Ovary (tissue), 10 donors: ENCODE measurements at places on chromosomes 12 and 14. TPM values are rescaled to one million over a fixed set of nuclear protein-coding genes. Genes with fewer than 3 reads are reported as not detected.

GRCh38 chr14:91399868-91400640 is 17.6 kb downstream of the CCDC88C start:
- H3K4me1 ChIP-seq = peaks cover 4% of the 10 kb centered on the region
- no peak overlapping the region for H3K4me3 ChIP-seq
- DNase-seq = no peak
- no peaks in the 10 kb centered on the region for H3K36me3 ChIP-seq
- no peaks in the 10 kb centered on the region for H3K27me3 ChIP-seq

DNA sequence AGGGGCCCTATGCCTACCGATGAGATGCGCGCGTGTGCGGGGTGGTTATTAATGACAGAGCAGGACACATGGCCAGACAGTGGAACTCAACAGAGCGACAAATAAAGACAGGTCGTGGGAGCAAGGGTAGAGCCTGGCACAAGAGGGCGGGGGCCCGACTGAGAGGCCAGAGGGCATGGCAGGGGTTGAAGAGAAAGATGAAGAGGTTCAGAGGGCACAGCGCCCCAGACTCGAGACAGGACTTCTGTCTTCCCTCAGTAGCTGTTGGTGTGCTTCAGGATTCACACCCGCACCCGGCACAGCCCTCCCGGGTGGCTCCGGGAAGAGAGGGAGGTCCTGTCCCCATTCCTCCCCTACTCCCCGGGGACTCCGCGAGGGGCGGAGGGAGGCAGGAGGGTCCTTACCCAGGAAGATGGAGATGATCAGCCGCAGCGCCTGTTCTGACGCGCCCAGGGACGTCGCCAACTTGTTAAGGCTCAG is 366 bp downstream of the LPCAT3 start:
- no peaks in the 10 kb centered on the region for H3K27me3 ChIP-seq
- H3K27ac ChIP-seq = peak overlapping the region; percentile 74
- DNase-seq = no peak
- no peaks in the 10 kb centered on the region for H3K36me3 ChIP-seq
- peaks cover 2% of the 10 kb centered on the region for H3K4me1 ChIP-seq
- H3K4me3 ChIP-seq = peak overlapping the region; percentile 81

DNA sequence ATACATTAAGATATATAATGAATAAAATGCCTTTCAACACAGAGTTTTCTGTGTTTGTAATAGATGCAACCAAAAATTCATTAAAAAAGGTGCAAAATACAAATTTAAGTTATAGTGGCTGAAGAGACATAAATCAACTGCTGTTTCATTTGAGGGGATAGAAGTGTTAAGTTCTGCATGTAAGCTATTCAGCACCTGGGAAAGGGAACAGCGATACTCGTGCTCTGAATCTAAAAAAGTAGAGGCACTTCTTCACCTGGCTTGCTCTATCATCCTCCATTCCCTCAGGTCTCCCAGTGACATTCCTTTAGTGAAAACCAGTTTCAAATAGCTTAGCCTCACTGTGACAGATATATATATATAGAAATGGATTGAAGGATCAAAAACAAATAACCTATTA is 222.6 kb downstream of the ACSS3 start:
- no peak overlapping the region for H3K4me3 ChIP-seq
- no peak overlapping the region for H3K27ac ChIP-seq

- no peaks in the 10 kb centered on the region for H3K36me3 ChIP-seq
- H3K27me3 ChIP-seq = peaks cover 3% of the 10 kb centered on the region
- no peaks in the 10 kb centered on the region for H3K4me1 ChIP-seq
These were observed 1144.1 kb downstream of the LRFN5 start for GRCh38 chr14:42750771-42751170.

- H3K27me3 ChIP-seq = no peaks in the 10 kb centered on the region
- H3K4me3 ChIP-seq = no peak overlapping the region
- H3K4me1 ChIP-seq = no peaks in the 10 kb centered on the region
These were observed 352.7 kb upstream of the NAV3 start for GRCh38 chr12:77477907-77478533.

- H3K27ac ChIP-seq = no peak overlapping the region
- H3K27me3 ChIP-seq = no peaks in the 10 kb centered on the region
- peak; percentile 45 for DNase-seq
These were observed 56.0 kb downstream of the PLEKHG3 start for GRCh38 chr14:64760146-64760755.

Gene ANO2
- 3.3 TPM for total RNA-seq

Gene SLC8A3
- total RNA-seq = not detected

Gene TBK1
- 15.7 TPM for total RNA-seq

Gene LRTM2
- not detected for total RNA-seq

Gene BIN2
- 2.0 TPM for total RNA-seq
